Activated CD4-positive, alpha-beta T cell treated with anti-CD3 and anti-CD28 coated beads for 24 hours (primary cell): ENCODE measurements at places on chromosomes 1 and 21.

GRCh38 chr1:56963667-56964066 lies 2.1 kb downstream of the C8B start:
- DNase-seq, result no peak

GRCh38 chr1:230647321-230647720 lies 5.0 kb downstream of the COG2 start:
- no peak for DNase-seq

DNA sequence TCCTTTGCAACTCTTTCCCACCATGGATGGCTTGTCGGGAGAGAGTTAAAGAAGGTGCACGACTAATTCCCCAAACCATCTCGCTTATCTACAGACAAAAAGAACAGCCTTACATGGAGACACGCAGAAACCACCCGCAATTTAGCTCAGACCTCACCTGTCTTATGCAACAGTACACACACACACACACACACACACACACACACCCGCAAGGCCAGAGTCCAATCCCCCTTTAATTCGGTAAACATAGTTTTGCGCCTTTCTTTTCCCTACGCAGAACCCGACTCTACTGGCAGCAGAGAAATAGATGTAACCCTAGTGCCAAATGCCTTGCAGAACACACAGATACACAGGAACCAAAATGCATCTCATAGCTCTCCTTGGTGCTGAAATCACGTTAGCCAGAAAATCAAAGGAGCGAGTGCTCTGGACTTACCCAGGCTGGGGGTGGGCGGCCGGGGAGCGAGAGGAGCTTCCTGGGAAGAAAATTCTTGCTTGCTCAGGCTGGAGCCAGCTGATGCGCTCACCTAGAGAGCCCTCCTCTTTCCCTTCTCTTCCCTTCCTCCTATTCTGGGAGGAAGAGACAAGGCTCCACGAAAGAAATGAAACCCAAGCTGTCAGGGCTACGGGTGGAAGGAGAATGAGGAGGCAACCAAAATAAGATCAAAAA lies 470 bp downstream of the TNR start:
- no peak for DNase-seq

GRCh38 chr1:226943156-226943555 lies 3.1 kb downstream of the COQ8A start:
- no peak for DNase-seq

DNA sequence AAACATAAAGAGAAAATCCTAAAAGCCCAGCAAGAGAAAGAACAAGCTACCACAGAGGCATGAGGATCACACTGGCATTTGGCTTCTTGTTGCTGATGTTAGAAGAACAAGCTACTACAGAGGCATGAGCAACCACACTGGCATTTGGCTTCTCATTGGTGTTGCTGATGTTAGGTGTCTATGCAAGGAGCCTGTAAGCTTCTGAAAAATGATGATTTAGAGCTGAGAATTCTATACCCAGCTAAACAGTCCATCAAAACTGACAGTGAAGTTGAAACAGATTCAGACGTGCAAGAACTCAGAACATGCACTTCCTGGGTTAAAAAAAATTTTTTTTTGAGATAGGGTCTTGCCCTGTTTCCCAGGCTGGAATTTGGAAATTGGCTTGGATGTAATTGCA lies 37.8 kb upstream of the ADARB1 start:
- no peak for DNase-seq

DNA sequence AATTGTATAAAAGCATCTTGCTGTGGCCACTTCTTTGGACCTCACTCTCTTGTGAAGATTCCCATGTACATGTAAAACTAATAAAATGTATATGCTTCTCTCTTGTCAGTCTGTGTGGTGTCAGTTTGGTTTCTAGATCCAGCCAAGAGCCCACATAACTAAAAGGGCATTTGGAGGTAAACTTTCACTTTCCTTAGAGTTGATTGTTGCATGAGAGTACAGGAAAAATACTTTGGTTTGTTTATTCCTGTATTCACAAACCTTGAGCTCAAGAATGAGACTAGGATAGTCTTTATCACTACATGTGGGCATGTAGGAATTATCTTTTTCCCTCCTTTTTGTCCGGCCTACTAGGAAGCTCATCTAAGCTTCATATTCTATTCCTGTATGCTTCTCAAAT lies 50.9 kb downstream of the KCTD3 start:
- no peak for DNase-seq

GRCh38 chr1:162385280-162385623 lies 3.7 kb downstream of the C1orf226 start:
- DNase-seq, result no peak

DNA sequence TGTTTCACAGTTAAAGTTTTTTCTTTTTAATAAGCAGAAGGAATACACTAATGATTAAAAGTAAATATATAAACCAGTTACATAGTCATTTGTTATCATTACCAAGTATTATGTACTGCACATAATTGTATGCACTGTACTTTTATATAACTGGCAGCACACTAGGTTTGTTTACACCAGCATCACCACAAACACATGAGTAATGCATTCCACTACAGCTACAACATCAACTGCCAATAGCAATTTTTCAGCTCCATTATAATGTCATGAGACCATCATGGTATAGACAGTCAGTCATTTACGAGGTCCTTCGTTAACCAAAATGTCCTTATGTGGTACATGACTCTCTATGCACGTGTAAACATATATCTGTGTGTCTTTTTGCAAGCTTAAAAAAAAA lies 35.2 kb downstream of the SCYL3 start:
- no peak for DNase-seq
